ENCODE measurements at places on chromosomes 12 and 14. TPM values are rescaled to one million over a fixed set of nuclear protein-coding genes. Genes with fewer than 3 reads are reported as not detected.
A peak's percentile ranks its signal among the peaks of the same experiment; 100 is the strongest.

- DNase-seq, result no peak
Measured at GRCh38 chr12:8034802-8035201, 2.3 kb downstream of the FOXJ2 start.

DNA sequence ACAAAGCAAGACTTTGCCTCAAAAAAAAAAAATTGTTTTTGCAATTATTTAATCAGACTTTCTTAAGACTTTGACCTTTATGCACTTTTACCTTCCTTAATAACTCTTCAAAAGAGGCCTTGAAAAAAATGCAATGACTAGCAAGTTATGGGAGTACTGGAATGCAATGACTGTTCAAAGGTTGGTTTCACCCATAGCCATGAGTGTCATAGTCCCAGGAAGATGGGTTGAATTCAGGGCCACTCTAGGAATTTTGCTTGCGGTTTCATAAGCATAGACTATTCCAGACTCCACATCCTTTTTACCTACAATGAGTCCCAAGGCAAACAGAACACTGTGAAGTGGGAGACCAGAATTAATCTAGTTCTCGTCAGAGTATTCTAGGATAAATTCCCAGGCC, 29.4 kb upstream of the DENND5B start:
- no peak for DNase-seq

DNA sequence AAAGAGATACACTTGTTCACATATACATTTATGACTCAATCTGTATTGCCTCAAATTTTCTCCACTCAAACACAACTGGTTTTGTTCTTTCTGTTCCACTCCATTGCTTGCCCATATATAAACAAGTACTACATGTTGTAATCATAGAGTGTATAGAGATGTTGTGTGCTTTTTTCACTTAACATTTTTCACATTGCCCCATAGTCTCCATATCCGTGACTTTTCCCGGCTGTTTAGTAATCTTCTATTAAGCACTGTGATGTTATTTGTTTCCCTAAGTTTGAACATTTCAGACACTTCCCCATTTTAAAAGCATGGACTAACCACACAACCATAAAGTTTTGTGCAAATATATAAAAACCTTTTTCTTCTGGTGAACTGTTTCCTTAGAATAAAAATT, 45.5 kb upstream of the PTPRR start:
- DNase-seq, result no peak

GRCh38 chr14:71166180-71166837, 259.1 kb downstream of the PCNX1 start:
- peak; percentile 34 for DNase-seq

DNA sequence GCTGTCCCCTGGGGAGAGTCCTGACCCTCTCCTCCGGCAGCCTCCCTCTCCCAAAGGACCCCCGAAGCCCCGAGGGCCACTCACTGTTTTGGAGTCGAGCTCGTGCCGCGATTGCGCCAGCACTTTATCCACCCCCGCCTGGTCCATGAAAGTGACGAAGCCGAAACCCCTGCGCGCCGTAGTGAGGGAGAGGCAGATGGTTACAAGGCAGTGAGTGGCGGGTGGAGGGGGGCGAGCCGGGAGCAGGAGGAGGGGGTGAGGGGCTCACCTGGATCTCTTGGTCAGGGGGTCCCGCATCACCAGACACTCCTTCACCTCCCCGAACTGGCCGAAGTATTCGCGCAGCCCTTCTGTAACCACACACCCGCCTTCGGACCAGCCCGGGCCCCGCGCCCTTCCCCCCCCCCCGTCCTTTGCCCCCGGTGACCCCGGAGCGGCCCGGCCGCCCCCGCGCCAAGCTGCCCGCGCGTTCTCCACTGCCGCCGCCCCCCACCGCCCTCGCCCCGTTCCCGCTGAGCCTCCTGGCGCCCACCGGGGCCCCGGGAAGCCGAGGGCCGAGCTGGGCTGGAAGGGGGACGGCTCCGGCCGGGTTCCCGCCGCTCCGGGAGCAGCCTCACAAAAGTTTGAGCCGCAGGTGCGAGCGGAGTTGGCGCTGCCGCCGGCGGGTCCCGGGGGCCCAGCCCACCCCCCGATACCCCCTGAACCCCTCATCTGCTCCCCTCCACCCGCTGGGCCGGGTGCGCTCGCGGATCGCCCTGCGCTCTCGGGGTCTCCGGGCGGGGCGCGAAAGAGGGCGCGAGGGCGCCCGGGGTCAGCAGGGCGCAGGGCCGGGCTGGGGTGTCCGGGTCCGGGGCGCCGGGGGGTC, 808 bp downstream of the MSI1 start:
- peak; percentile 22 for DNase-seq

DNA sequence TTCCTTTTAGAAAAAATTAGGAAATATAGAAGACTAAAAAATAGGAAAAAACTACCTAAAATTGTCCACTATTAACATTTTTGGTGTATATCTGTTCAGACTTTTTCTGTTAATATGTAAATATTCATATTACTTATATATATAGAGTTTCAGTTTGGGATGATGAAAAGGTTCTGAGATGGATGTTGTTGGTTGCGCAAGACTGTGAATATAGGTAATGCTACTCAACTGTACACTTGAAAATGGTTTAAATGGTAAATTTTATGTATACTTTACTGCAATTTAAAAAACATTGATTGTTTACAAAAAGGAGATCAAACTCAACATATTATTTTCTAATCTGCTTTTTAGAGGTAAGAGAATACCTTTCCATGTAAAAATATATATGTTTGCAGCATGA, 200.9 kb downstream of the RAD51B start:
- DNase-seq, result no peak

GRCh38 chr14:99174770-99175319, 97.2 kb downstream of the BCL11B start:
- no peak for DNase-seq

IAPP gene
- total RNA-seq, result not detected

All from transverse colon (tissue), 4 donors.